ENCODE measurements at places on chromosomes 3 and 15. TPM values are rescaled to one million over a fixed set of nuclear protein-coding genes. Genes with fewer than 3 reads are reported as not detected.

Gene MRAS
- 0.44 TPM for total RNA-seq

Gene DAPK2
- total RNA-seq, result 6.1 TPM

Gene AHSG
- 1.9 TPM for total RNA-seq

Gene NTRK3
- total RNA-seq, result not detected

Gene CHRFAM7A
- total RNA-seq, result not detected

Gene GATA2
- total RNA-seq, result 0.98 TPM

Gene THSD4
- total RNA-seq, result 0.23 TPM

Gene LRRN1
- 7.8 TPM for total RNA-seq

Gene POTEB3
- total RNA-seq, result not detected

Data from T-cell (primary cell).